Activated naive CD4-positive, alpha-beta T cell treated with anti-CD3 and anti-CD28 coated beads for 36 hours (primary cell): ENCODE measurements at places on chromosomes 7 and 10.
A peak's percentile ranks its signal among the peaks of the same experiment; 100 is the strongest.

DNA sequence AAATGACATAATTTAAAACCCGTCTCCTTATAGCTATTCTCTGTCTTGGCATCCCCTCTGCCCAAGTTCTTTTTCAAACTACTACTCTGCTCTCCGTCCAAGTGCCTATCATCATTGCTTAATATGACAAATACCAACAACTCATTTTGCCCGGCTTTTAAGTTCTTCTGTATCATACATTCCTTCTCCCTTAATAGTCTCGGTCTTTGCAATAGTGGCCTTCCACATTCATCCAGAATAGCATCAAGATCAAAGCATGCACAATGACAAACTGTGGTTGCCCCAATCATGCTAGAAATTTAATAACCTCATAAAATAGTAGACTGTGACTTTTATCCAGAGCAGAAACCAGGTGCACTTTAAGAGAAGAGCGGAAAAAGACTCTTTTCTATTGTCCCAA, 198.9 kb downstream of the ETV1 start:
- DNase-seq = no peak

- no peak for DNase-seq
These were observed 22.9 kb upstream of the ELFN1 start for GRCh38 chr7:1646957-1647891.

DNA sequence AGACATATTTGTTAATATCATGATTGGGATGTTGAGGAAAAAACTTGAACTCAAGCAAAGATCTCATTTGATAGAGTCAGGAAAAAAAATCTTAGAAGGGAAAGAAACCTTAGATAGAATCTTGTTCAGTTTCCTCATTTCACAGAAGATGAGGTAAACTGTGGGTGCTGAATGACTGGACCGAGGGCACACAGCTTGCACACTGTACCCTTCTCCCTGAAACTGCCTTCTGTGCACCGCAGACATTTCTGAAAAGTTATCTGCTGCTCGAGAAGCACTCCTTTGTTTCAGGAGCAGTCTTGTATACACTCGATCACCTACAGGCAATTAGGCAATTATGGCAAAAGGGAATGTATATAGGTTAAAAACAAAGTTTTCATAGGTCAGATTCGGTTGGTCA, 167.4 kb downstream of the SKAP2 start:
- no peak for DNase-seq

- DNase-seq = no peak
These were observed 313.0 kb upstream of the AOAH start for GRCh38 chr7:37037286-37037685.

DNA sequence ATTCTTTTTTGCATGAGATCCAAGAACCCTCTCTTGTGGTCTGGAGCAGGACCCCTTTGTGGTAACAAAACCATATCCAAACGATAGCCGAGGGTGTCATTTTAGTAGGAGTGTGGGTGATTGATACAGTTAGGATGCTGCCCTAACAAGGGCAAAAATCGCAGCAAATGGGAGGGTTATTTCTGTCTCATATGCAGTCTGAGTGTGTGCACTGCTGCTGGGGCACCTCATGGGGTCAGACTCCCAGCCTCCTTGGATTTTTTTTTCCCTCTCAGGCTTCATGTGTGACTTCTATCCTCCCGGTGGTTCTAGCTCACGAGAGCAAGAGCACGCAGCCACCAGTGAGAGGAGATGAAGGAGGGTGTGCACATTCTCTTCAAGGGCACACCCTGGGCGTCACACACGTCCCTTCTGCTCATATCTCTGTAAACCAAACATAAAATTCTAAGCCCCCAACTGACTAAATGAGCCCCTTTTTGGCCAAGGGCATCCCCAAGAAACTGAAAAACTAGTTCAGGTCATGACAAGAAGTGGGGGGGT, 28.6 kb upstream of the IL15RA start:
- DNase-seq = no peak

- no peak for DNase-seq
These were observed 82.7 kb upstream of the C1GALT1 start for GRCh38 chr7:7099584-7100014.

DNA sequence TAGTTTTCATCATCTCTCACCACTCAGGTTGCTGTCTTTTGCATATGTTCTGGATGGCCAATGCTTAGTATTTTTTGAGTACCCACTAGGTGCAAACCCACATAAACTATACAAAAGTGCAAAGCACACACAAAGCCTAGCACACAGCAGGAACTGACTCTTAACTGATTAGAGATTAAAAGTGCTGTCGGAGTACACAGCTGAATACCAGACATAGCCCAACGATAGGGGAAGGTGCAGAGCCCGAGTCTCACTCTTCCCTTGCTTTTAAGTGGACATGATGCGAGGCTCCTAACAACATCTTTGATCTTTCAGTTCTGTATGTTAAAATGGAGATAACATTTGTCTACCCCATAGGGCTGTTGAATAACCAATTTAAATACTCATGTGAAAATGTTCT, 90.8 kb downstream of the DPY19L1 start:
- no peak for DNase-seq

DNA sequence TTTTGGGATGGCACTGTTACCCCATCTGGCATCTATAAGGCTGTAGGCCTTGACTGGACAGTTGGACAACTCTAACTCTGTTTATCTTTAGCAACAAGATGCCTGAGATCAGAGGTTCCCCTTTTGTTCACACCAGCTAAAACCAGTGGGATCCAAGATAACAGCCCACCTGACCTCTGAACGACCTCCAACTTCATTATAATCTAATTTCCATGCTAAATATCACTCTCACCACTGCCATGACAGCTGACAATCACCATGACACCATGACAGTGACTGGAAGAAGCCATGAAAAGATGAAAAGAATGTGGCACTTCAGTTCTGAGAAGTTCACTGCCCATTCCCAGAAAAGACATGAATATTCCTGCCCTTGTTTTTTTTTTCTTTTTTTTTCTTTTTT, 281.4 kb upstream of the TAC1 start:
- DNase-seq = no peak

DNA sequence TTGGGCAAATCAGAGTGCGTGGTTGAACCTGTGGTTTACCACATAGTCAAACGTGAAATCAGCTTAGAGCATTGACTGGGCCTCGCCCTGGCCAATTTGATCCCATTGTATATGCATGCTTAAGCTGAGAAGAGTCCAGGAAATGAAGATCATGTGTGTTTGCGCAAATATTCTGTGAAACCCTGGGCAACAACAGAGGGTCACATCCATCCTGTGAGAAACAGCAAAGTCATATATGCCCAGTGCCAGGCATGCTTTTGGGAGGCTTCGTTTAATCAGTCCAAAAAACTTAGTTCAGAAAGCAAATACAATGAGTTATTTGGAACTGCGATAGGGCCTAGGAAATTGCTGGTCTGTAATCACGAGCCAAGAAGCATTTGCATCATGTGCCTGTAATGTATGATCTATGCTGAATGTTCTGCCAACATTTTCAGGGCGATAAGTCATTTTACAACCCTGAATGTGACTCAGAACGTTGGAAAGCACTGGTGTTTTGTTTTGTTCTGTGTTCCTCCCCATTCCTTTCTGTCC, 412.1 kb upstream of the CELF2 start:
- no peak for DNase-seq

- DNase-seq = peak; percentile 80
These were observed 96.1 kb upstream of the MKLN1 start for GRCh38 chr7:131231381-131232220.

DNA sequence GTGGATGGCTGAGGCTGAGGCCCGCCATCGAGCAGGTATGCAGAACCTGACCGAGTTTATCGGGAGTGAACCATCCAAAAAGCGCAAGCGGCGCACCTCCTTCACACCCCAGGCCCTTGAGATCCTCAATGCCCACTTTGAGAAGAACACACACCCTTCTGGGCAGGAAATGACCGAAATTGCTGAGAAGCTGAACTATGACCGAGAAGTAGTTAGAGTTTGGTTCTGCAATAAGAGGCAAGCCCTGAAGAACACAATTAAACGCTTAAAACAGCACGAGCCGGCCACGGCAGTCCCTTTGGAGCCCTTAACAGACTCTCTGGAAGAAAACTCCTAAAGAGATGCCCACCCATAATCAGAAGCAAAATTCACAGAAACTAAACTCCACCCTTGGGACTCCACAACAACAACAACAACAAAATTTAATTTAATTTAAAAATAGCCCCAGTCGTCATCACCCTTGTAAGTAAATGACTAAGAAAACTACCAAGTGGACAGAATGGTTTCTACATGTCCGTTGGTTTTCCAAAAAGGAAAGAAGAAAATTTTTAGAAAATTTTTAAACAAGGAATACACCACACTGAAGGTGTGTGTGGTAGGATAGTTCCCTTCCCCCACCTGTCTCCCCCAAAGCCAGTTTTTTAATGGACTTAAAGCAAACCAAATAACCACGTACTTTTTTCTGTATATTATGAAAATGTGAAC, 101.7 kb upstream of the YAE1 start:
- no peak for DNase-seq

- no peak for DNase-seq
These were observed 13.2 kb upstream of the CREB3L2 start for GRCh38 chr7:138015096-138015495.

DNA sequence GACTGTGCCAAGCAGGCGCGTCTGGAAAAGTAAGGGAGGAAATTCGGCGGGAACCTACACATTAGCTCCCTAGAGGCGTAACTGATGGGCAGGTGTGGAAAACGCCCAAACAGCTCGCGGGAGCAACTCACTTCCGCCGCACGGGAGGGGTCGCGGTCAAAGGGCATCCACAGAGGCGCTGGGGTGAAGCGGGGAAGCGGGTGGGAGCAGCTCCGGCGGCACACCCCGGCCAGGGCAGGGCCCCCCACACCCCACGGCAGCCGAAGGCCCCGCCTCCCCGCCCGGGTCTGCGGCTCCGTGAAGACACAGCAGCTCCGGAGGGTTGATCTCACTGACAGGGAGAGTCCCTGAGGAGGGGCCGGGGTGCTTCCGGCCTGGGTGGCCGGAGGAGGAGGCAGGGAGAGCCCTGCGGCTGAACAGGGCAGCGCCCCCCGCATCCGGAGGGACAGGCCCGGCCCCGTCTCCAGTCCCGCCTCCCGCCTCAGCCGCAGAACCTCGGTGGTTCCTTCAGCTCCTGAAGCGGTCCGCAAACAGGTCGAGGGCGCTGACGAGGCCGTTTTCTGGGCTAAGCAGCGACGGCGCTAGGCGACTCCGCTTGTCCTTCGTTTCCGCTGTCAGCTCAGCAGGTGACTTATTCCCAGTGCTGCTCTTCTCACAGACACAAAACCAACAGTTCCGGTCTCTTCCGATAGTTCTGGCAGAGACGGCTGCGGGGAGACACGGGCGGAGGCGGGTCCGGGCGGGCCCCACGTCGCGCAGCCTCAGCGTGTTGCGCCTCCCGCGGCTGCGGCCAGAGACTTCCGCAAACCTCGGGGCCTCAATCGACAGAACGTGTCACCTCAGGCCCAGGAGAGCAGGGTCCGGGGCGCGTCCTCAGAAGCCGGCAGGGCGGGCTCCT, 276.1 kb downstream of the DNAJB6 start:
- DNase-seq = peak; percentile 77

DNA sequence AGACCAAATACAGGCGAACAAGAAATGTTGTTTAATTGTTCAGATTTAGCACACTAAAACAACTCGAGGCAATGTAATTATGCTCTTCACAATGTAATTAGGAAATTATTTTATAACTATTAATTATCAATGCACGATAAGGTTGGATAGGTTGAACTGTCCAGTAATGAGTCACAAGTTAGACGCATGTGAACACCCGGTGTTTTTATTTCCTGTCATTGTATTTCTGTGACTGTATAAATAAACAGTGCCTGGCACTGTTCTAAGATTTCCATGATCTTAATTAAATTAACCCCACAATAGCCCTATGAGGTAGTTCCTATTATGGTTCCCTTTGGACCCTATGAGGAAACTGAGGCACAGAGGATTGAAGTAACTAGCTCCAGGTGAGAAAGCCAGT, 26.2 kb downstream of the C10orf105 start:
- DNase-seq = no peak

GRCh38 chr7:50682573-50682972, 100.1 kb downstream of the GRB10 start:
- no peak for DNase-seq

GRCh38 chr10:121481180-121481579, 117.1 kb downstream of the FGFR2 start:
- DNase-seq = no peak

DNA sequence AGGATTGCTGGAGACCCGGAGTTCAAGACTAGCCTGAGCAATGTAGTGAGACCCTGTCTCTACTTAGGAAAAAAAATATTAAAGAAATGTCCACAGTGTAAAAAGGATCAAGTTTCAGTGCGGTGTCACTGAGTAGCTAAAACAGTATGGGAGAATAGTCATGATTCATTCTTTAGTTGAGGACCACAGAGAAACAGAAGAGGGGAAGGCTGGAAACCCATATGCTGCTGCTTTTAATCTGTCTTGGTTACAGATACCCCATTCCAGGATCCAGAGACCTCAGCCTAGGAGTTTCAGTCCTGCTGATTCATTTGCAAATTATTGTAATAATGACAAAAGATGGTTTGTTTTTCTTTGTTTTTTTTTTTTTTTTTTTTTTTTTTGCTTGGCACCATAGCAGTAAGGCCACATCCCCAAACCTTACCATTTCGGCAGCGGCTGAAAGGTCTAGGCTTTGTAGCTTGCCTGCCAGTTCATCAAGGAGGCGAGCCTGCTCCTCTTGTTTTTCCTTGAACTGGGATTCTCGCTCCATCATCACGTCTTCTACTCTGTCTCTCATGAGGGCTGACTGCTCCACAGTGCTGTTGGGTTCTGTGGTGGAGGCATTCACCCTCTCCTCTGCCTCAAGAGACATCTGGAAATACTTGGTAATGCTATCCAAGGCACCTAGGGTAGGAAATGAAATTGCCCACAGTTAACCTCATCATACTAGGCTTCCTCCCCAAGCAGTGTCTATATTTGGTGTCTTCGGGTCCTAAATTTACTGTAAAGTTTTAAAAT, 44.2 kb downstream of the DLD start:
- no peak for DNase-seq

DNA sequence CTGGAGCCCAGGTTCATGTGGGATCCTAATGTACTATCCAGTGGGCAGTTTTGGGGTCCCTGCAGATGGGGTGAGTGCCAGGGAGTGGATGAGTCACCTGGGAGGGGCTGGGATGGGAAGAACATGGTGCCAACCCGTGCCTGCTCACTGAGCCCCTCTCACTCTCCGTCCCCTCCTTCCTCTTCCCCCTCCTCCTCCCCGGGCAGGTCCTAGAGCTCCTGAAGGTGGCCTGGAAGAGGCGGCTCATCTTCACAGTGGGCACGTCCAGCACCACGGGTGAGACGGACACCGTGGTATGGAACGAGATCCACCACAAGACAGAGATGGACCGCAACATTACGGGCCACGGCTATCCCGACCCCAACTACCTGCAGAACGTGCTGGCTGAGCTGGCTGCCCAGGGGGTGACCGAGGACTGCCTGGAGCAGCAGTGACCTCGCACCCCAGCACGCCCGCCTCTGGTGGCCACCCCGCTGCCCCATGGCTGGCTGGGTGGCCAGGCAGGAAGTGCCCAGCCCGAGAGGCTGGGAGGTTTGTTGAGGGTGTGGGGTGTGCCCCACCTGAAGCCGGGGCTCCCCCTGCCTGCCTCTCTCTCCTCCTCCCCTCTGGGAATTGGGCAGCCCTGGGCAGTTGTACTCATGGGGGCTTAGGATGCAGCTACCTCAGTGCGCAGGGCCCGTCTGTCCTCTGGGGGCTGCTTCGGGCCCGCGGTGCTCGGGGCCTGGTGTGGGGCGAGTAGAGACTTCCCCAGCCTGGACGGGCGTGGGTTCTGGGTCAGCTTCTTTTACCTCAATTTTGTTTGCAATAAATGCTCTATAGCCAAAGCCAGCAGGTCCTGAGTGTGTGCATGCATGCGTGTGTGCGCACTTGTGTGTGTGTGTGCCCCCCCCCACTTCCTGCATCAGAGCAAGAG, 4.9 kb upstream of the UPK3B start:
- no peak for DNase-seq
